HL-60 (cell line): ENCODE measurements at places on chromosomes 7 and 10.

GRCh38 chr7:43694399-43694748, 34.9 kb downstream of the COA1 start:
- no peak for DNase-seq

DNA sequence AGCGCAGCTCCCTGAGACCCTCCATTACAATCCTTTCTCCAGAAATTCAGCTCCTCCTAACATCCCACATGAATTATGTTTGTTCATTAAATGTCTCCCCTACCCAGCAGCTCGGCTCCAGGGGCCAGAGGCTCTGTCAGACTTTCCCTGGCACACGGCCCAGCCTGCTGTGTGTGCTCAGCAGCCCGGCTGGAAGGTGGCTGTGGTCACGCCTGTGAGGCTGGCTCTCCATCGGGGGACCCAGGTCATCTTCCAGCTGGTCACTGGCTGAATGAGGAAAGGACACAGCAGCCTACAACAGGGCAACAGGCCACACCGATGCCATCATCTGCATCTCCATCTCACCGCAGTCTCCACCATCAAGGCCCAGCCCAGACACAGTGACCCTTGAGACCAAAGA, 219.8 kb downstream of the MAD1L1 start:
- no peak for DNase-seq

DNA sequence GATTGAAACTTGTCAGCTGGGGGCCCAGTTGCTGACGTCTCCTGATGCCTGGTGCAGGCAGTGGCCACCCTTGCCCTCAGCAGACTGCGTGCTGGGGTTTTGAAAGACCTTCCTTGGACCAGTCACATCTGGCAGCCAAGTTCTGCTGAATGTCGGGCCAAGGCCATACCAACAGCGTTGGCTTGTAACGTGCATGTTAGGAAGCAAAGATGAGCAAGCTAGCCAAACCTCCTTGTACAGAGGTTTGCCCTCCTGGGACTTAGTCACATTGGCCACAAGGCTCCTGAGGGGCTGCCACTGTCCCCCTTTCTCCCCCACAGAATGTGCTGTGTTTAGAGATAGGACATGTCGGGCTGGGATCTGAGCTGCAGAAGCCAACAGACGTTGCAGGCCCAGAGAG, 49.0 kb downstream of the ADCY1 start:
- no peak for DNase-seq

DNA sequence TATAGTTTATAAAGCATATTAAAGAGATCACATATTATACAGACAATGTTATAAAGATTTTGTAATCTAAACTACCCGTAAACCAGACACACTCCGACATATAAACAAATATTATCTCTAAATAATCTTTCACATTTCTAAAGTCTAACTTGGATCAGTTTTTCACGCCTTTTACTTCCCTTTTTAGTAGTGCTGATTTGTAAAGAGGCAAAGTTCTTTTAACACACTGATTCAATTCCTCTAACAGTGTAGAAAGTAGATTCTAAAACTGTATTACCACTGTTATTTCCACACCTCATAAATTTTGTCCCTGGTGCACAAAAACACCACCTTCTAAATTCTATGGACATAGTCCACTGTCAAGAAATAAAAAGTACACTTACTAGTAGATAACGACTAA, 230.9 kb downstream of the DOCK4 start:
- no peak for DNase-seq

GRCh38 chr7:106177300-106177690, 65.2 kb upstream of the SYPL1 start:
- no peak for DNase-seq

DNA sequence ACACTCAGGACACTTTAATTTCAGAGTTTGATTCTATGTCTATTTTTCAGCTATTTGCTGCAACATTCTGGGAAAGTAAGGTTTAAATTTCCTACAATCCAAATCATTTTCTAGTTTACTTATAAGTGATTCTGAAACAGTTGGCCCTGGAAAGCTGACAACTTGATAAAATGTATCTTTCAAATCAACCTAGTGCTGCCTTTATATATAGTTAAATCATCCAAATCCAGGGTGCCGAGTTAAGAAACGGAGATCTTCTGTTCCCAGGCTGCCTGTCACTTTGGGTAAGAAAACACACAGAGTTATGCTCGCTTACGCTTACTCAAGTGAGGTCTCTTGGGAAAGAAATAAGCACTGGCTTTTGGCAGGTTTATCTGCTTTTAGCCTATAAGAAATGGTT, 175.0 kb downstream of the POU6F2 start:
- DNase-seq: no peak
